Liver (tissue), 10 donors: ENCODE measurements at places on chromosomes 7 and 10. TPM values are rescaled to one million over a fixed set of nuclear protein-coding genes. Genes with fewer than 3 reads are reported as not detected.

Gene SNX10
- total RNA-seq, result 5.9 TPM

Gene LRIT1
- total RNA-seq, result not detected

Gene SLC25A28
- 15.3 TPM for total RNA-seq

Gene ATOH7
- total RNA-seq, result not detected

Gene NPSR1
- not detected for total RNA-seq

Gene TMEM225B
- 0.17 TPM for total RNA-seq

Gene IKZF1
- total RNA-seq, result 43.5 TPM

GRCh38 chr10:11673346-11674280 lies 62.2 kb upstream of the USP6NL start:
- no peak for DNase-seq

DNA sequence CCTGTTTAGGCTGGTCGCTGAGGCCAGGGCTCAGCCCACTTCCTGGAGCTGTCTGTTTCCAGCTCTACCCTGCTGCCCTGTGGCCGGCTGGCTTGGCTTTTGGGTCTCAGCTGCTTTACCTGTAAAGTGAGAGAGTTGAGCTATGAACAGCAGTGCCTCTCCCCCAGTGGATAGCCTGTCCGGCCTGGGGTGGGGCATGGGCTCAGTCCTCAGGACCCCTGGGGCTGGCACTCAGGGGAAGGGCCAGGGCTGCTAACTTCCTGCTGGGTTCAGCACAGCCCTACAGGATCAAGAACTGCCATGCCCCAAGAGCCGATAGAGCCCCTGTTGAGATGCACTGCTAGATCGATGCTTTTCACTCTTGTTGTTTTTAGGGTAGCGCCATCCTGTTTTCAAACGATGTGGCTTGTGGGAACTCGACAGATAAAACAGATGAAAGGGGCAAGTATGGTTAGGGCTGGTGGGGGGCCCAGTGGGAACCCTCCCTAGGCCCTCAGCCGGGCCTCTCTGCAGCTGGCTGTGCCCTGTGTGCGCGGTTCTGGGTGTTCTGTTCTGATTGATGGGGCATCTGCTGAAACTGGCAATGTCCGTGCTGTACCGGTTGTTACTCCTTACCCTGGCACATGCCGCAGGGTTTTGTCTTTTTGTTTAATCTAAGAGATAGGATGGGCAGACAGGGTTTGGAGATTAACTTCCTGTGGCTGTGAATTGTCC lies 10.0 kb upstream of the SFRP5 start:
- no peak for DNase-seq

DNA sequence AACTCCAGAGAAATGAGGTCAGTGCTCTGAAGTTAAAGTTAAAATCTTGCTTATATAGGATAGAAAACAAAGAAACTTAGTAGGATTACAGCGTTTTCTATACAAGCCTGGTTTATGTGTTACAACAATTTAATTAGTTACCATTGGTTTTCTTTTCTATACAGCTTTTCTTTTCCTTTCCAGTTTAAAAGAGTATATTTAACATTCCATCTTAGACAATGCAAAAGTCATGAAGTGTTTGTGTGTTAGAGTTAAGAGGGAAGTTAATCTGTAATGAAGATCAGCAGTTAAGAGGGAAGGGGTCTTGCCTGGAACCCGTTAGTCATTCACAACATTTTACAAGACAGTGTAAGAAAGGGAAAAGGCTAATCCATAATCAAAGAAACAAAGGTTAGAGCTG lies 338.3 kb downstream of the OTUD1 start:
- DNase-seq, result no peak

GRCh38 chr10:34553747-34554146 lies 261.3 kb downstream of the PARD3 start:
- DNase-seq, result no peak

GRCh38 chr7:150502519-150502918 lies 12.2 kb upstream of the GIMAP7 start:
- no peak for DNase-seq

GRCh38 chr10:71644307-71645180 lies 75.0 kb downstream of the C10orf105 start:
- no peak for DNase-seq

DNA sequence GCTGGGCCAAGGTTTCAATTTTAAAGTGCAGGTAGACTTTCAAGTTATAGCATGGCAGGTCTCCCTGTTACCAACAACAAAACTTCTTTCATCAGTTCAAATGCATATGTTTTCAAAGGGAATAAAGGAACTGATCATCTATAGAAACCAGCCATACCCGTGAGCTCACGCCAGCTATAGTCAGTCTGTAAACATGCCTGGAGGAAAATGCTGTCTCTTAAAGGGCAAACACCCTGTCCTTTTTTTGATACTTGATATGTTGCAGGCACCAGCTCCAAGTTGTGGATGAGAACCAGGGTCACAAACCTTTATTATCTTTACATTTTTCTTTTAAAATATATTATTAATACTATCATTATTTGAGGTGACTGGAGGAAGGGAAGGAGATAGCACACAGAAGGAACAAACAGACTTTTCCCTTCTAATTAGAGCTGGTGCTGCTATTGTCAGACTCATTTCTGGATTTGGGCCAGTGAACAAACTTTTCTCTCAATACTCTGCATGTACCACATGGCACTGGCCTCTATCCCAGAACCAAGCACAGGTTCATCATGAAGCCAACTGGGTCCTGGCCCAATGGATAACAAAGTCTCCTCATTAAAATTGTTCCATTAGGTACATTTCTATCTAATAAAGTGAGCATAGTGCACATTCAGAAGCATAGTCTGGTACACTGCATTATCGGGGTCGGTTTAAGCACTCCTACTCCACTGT lies 1102.4 kb downstream of the SORCS3 start:
- no peak for DNase-seq

DNA sequence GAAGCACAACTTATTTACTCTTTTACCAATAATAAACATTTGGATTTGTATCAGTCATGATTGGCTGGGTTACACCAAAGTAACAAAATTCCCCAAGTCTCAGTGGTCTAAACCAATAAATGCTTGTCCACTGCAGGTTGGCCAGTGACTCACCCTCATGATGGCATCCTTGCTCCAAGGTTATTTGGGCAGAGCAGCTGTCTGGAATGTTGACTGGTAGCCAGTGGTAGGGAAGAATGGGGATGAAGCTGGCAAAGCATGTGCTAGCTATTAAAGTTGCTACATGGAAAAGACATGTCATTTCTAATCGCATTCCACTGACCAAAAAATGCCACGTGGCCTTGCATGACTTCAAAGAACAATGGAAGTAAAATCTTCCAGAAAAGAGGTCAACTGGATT lies 1168.7 kb upstream of the CELF2 start:
- no peak for DNase-seq

GRCh38 chr10:128850647-128851046 lies 616.4 kb upstream of the MGMT start:
- DNase-seq, result no peak

DNA sequence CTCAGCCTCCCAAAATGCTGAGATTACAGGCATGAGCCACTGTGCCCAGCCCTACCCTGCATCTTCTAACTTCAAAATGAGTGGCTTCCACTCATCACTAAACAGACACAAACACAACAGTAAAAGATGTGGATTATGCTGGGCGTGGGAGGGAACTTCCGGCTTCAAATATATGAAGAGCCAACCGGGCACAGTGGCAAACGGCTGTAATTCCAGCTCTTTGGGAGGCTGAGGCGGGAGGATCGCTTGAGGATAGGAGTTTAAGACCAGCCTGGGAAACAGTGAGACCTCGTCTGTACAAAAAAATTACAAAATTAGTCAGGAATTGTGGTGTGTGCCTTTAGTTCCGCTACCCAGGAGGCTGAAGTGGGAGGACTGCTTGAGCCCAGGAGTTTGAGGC lies 92.2 kb upstream of the GNA12 start:
- no peak for DNase-seq
